ENCODE measurements at places on chromosomes 4 and X.

DNA sequence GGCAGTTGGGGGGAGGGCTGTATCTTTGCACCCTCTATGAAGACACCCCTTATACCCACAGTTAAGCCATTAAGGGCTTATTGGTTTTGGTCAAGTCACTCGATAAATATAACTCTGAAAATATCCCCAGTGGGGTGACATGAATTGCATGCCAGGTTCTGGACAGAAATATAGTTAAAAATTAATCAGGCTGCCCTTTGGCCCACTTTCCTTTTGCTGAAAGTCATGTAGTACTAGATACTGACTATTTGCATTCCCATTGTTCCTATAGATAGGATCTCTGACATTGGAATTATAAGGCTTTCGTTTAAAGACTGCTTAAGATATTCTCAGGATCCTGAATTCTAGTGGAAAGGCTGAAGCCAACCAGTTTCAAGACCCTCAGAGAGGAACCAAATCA is 43.5 kb upstream of the LAMP2 start:
- DNase-seq = no peak

- DNase-seq = no peak
Observed at GRCh38 chrX:155956649-155957048, 40.8 kb upstream of the IL9R start.

GRCh38 chrX:53089224-53089842 is 4.6 kb upstream of the KANTR start:
- peak; percentile 65 for DNase-seq

- peak; percentile 22 for DNase-seq
Observed at GRCh38 chr4:106201373-106201772, 114.6 kb downstream of the TBCK start.

GRCh38 chr4:3522651-3523050 is 9.6 kb downstream of the LRPAP1 start:
- no peak for DNase-seq

GRCh38 chrX:154607370-154607769 is 11.7 kb downstream of the CTAG1B start:
- DNase-seq = no peak

GRCh38 chr4:113733685-113734084 is 27.9 kb downstream of the CAMK2D start:
- no peak for DNase-seq

- DNase-seq = peak; percentile 52
Observed at GRCh38 chr4:70651864-70652506, 14.3 kb downstream of the JCHAIN start.

DNA sequence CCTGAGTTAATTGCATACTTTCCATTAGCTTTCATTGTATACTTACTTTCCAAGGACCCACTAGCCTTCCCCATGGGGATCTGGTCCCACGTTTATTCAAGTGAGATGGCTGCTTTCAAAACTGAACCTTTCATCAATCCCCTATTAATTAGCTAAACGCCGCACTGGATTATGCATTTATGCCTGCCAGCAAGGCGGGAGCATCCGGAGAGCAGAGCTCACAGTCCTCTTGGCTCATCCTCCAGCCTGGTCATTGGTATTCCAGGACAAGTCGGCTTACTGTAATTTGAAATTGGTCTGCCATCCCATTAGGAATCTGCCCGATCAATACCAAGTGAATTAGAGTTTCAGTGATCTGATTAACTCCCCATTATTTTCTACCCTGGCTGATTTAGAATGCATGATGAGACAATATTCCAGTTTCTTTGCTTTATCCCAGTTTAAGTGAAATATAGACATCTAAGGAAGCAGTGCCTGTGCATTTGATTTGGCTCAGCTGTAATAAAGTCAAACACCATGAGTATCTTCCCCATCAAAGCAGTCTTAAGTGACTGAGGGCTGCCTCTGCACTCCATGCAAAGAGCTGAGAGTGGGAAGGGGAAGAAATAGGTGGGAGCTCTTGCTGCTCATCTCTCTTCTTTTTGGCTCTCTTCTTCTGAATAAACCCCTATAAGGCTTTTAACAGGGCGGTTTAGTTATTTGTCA is 411.4 kb downstream of the GPAT3 start:
- no peak for DNase-seq

All from astrocyte of the spinal cord (primary cell).